ENCODE measurements at places on chromosomes 4 and X. TPM values are rescaled to one million over a fixed set of nuclear protein-coding genes. Genes with fewer than 3 reads are reported as not detected.

Gene DCX
- total RNA-seq: not detected

Gene CDKL2
- total RNA-seq: 3.4 TPM

Gene ALPK1
- 23.9 TPM for total RNA-seq

Gene GAGE12E
- total RNA-seq: not detected

Gene SETD7
- 34.1 TPM for total RNA-seq

Gene BMPR1B
- 17.0 TPM for total RNA-seq

Gene HTT-AS
- total RNA-seq: not detected

Gene RHOXF2B
- not detected for total RNA-seq

DNA sequence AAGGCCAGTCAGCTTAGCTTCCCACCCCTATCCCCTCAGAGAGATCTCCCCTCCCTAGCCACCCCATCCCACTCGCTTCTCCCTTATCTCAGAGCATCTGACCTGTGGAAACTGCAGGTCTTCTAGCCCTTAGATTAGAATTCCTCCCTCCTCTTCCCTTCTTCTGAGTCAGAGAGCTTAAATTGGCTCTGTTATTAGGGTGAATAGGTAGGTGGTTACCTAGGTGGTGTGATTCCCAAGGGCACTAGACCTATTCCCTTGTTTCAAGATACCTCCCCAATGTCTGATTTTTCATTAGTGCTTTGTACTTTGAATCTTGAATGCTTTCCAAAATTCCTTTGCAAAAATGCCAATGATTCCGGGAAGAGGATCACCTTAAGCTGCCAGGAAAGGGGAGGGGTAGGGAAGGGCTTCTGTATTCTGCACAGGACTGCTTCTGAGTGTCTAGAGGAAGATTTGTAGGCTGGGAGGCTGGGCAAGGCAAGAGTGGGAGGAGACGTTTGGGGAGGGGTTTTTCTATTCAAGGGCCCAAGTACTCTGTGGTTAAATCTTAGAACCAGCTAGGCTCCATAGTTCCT is 24.5 kb upstream of the MSN start:
- no peak for DNase-seq

DNA sequence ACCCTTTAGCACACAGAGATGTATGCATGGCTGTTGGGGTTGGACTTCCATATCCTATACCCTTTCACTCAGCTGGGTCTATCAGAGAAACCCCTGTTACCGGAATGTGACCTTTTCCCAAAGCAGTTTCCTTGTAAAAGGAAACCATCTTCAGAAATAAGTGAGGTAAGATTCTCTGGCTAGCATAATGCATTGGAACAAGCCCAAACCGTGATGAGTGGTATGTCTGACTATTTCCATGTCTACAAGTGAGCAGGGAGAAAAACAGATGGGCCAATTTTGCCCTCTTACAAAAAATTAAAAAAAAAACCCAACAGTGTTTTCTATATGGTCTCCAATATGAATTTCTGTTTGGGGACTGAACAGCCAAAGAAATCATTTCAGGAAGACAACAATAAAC is 283.9 kb downstream of the SMARCA1 start:
- DNase-seq: no peak

GRCh38 chrX:141989815-141990214 is 86.1 kb downstream of the MAGEC1 start:
- DNase-seq: no peak

DNA sequence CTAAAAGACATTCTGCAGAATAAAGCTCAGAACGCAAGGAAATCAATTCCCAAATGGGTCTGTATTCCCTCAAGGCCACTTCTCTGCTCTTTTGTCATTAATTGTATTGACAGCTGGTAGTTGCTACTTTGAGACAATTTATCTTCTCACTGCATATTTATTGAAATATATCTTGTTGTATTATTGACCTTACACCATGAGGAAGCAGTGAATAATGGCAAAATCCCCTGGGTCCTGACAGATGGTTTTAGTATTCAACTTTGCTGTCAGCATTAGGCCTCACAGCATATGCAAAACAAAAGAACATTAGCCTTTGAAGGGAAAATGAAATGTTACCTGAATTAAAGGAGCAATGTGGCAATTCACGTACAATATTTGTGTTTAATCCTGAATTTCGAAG is 406.1 kb upstream of the TRAM1L1 start:
- no peak for DNase-seq

DNA sequence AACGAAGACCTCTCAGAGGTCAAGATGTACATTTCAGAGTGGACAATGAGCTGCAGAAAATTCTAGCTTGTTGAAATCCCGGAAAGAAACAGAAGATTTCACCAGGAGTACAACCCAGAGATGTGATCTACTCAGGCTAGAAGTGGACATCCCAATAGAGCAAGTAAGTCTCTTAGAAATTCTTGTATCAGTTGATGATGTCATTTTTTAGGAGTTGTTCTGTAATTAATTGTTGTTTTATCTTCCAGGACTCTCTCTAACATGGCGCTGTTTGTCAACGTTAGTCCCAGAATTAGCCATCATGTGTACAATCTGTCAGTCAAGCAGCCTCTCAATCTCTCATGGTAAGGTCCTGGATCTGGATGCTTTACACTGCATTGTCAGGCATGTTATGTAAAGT is 174.4 kb downstream of the GRIA3 start:
- DNase-seq: no peak

- no peak for DNase-seq
Measured at GRCh38 chr4:75025431-75025830, 92.5 kb downstream of the PARM1 start.

GRCh38 chr4:138111462-138112000 is 130.6 kb downstream of the SLC7A11 start:
- no peak for DNase-seq

DNA sequence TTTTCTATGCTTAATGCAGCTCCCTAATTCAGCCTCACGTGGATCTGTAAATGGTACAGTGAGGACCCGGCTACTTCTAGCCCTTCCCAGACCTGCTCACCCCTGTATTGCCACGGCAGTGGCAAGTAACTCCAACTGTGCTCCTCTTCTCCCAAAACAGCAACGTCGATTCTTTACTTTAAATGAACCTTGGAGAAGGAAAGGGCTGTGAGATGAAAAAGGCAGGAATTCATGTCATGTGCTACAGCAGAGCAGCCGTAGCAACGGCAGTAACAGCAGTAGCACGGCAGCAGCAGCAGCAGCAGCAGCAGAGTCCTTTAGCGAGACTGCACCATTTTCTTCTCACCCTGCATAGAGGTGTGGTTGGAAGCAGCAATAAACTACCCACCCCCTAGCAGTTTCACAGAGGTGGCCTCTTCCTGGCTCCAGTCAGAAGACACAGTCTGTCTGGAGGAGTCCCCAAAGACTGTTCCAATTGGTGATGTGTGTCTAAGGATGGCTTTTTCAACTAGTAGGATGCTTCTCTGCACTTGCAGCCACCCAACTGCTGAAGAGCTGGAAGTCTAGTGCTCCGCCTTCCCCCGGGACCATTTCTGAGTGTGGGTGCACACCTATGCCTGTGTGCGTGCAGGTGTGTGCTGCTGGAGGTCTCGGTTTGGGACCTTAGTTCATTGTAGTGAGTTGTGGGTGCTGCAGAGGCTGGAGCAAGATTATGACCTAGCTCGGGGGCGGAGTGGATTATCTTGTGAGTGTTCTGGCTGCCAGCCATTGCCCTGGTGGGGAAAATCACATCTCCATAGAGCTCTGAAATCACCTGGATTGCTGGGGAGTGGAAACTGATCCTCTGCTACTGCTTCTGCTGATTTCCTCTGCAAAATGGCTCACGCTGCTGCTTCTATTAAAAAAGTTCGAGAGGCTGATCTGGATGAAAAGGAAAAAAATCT is 67.2 kb downstream of the ANK2 start:
- DNase-seq: no peak

DNA sequence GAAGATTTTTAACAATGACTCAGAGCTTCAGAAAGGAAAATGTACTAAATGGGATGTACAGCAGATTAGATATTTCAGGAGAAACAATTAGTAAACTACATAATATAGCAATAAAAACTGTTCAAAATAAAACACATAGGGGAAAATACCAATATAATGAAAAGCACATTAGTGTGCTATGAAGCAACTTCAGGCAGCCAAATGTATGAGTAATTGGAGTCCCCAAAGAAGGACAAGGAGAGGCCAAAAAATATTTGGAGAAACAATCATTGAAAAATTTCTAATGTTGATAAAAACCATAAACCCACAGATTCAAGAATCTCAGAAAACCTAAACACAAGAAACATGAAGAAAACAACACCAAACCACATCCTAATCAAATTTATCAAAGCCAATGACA is 129.3 kb upstream of the CHRDL1 start:
- no peak for DNase-seq

DNA sequence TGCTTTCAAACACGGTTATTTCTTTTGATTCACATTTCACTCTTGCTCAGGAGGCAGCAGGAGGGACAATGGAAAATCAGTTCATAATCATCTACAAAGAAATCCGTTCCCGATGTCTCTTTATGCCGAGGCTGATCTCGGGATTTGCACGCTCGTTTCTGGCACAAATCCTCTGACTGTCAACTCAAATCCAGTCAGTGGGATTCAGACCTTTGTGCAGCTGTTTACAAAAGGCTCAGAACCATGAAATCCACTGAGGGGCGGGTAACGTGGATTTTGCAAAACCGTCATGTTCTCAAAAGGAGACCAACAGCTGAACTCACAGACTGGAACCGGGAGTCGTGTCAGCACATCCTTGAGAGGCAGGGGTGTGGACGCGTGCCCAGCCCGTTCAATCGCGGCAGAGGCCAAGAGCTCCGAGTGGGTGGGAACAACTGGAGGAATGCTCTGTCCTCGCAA is 46.4 kb downstream of the ACOX3 start:
- DNase-seq: peak; percentile 90

DNA sequence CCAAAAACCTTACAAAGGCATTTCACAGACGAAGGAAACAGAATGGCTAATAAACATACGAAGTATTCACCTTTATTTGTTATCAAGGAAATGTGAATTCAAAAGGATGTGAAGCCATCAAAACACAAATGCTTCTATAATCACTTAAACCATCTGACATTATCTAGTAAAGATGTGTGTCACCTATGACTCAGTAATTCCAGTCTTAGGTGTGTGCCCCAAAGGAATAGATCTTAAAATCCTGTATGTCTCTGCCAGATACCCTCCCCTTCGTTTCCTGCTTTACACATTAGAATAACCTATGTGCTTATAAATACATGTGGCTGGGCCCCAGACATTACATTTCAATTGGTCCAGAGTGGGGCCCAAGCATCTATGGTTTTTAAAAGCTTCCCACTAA is 41.8 kb upstream of the CEP135 start:
- no peak for DNase-seq

- no peak for DNase-seq
Measured at GRCh38 chr4:56531149-56531770, 25.7 kb downstream of the ARL9 start.

- no peak for DNase-seq
Measured at GRCh38 chr4:142354794-142355420, 491.2 kb downstream of the INPP4B start.

DNA sequence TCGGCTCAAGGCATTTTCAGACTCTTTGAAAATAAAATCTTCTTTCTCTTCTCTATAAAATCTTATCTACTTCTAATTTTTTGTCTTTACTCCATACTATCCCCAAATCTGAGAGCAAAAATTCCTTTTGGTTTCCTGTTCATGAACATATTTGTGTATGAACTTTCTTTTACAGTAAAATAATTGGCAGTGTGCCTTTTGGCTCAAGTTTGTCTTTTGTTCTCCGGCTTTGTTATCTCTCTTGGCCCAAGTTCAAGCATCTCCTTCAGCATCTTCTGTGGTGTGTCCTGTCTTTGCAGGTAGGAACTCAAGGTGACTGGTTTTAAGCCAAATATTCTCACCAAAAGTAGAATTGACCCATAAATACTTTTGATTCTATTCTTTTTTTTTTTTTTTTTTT is 276.6 kb upstream of the FAT1 start:
- no peak for DNase-seq

DNA sequence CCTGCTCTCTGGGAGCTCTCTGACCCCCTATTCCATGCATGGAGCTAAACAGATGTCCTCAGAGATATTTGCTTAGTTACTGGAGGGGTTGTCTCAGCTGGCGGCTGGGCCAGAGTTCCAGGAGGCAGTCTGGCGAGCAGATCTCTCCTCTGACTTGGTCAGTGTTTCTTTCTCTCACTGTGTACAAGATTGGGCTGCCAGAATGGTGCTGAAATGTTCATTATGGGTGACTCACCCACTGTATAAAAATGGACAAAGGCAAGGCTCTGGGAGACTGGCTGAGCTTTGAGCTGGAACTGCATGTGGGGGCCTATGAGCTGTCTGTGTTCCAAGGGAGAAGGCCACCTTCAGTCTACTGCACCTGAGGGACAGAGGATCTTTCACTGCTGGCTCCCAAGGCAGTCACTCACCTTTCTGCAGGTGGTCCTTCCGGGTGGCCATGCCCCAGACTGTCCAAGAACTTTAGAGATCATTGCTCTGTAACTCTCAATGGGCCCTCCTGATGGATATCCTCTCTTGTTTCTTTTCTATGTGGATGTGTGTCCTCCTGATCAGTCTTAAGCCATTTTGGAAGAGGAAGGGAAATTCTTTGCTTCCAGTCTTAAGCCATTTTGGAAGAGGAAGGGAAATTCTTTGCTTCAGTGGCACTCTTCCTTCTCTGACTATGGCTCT is 88.2 kb downstream of the CFAP299 start:
- no peak for DNase-seq

DNA sequence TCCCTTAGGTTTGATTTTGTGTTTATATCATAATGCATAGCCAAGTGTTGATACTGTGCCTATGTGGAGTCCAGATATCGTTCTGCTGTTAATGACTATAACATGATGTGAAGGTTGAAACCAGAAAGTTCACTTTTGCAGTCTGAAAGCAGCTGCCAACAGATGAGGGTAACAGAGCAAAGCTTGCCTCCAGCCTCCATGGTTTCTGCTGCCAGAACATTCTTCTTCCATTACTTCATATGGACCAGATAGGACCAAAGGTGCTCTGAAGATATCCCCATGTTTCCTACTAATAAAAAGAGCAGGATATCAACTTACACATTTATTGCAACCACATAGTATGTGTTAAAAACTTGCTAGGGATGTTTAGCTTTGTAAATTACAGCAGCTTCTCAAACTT is 394.1 kb downstream of the SPRY1 start:
- DNase-seq: no peak

DNA sequence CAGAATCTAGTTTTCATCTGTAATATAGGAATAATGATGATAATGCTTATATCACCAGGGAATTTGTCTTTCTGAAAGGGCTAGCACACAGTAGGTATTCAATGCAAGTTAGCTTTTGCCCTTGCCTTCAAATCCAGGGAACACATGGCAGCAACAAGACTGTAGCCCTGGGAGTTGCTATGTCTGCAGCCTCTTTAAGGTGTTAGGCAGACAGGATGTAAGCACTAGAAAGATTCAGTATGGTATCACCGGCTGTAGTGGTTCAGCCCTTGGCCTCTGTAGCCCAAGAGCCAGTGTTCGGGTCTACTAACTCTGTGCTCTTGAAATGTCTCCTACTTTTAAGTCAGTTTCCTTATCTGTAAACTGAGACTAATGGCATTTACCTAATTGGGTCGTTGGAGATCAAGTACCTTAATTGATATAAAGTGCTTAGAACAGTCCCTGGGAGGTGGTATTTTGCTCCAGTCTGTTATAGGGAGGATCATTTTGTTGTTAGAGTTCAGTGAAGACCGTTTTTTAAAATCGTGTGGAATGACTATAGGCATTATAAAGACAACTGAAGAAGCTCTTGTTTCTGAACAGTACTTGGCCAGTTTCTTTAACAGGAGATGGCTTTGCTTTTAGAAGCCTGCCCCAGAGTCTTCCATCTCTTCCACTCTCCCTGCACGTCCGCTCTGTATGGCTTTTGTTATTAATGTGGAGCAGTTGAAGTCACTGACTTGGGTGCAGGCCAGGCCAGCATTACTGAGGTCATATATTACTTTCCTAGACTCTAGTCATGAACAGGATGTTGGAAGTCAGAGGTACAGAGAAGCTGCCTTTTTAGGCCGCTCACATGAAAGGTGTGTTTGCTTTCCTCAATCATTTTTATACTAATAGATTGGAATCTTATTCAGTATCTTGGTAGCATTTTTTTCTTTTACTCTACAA is 44.8 kb downstream of the GAB1 start:
- peak; percentile 79 for DNase-seq
